ENCODE measurements at places on chromosomes 1 and 21.
A peak's percentile ranks its signal among the peaks of the same experiment; 100 is the strongest.

GRCh38 chr1:96481409-96481808, 240.2 kb upstream of the PTBP2 start:
- no peak for DNase-seq

- no peak for DNase-seq
Measured at GRCh38 chr1:159715855-159716254, 1.5 kb upstream of the CRP start.

DNA sequence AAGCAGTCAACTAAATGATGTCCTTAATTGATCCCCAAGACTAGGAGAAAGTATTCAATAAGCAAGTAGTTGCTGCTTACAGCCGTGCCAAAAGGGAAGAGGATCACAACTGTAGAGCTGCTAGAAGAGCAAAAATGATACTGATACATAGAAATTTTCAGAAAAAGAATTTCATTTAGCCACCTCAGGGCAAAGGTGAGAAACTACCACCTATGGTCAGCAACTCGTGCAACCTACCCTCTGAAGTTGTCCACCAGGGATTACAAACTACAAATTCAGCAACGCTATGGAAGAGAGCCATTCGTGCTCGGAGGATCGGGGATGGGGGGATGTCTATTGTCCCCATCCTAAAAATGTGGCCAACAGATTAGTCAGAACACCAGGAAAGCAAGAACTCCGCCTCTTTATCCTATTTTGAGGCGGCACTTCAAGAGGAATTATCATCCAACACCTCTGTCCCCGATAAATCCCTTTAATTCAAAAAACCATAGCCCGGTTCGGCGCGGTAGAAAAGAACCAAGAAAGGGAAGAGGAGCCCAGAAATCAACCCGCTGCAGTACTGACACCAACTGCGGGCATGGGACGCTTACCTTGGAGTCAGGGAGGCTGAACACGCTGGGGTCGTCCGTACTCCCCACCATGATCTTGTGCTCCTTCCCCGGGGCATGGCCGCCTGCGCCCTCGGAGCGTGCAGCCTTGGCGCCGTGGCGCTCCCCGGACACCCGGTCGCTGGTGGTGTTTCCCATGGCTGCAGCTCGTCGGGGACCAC, 687 bp downstream of the PRKAB2 start:
- no peak for DNase-seq

DNA sequence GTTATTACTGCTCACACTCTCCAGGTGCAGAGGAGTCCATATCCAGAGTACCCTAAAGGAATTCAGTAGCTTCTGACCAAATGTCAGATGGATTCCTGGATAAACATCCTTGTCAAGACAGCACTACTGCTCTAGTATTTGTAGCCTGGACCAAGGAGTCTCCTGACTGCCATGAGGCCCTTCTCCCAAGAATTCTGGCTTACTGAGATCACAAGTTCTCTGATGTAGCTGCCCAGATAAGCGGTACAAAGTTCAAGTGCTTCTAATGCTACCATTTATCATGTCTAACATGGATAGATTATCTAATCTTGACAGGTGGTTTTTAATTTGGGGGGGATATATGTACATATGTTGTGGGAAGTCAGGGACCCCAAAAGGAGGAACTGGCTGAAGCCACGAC, 196.6 kb upstream of the HMCN1 start:
- DNase-seq, result no peak

GRCh38 chr1:82052563-82052962, 251.8 kb downstream of the ADGRL2 start:
- DNase-seq, result no peak

DNA sequence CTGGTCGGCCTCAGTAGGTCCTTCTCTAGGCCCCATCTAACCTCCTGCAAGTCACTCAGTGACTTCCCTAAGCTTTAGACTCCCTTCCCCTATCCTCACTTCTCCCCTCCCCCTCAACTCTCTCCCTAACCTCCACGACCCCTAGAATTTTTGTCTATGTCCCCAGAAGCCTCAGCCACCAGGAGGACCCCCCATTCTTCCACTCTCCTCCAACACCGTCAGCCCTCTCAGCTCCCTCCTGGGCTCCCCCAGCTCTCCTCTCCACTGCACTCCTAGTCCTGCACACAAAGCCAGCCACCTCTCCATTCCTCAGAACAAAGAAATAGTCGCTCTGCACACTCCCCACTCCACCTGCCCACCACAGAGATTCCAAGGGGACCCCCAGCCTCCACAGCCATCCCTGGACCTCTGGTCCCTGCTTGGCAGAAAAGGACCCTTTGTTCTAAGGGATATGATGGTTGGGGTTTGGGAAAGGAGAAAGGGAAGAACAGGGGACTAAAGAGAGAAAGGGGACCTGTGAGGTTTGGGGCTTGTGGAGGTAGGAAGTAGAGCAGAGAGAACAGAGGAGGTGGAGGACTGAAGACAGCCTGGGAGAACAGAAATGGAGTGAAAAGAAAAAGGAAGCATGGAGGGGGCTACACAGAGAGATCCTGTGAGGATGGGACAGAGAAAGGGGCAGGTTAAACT, 2.8 kb downstream of the ARHGEF2 start:
- DNase-seq, result no peak

GRCh38 chr1:173410794-173411236, 66.3 kb upstream of the PRDX6 start:
- DNase-seq, result peak; percentile 81

All from inflammatory macrophage treated with lipopolysaccharide for 4 hours (primary cell).